ENCODE measurements at places on chromosomes 1 and 21. TPM values are rescaled to one million over a fixed set of nuclear protein-coding genes. Genes with fewer than 3 reads are reported as not detected.

IL23R gene
- not detected for total RNA-seq

DNA sequence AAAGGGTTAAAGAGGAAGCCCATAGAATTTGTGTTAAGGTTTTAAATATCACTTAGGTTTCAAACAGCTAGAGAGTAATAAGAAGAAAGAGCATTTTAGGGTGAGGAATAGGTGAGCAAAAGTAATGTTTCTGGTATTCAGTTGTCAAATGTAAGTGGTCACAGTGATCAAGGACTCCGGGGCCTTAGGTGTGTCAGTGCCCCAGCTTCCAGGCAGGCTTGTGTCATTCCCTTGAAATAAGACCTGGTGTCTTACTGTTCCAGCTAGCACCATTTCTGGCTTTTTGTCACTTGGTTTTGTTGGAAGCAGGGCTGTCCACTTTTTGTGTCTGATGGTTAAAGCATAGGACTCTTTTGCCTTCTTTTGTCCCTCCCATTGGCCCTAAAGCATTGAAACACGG lies 69.6 kb downstream of the DYRK1A start:
- DNase-seq: no peak

GRCh38 chr21:44927587-44928461 lies 7.1 kb upstream of the ITGB2 start:
- peak; percentile 97 for DNase-seq

- no peak for DNase-seq
Measured at GRCh38 chr1:68758666-68759209, 261.9 kb upstream of the DEPDC1 start.

- no peak for DNase-seq
Measured at GRCh38 chr1:161421456-161421855, 53.8 kb upstream of the CFAP126 start.

CA14 gene
- total RNA-seq: not detected

DNA sequence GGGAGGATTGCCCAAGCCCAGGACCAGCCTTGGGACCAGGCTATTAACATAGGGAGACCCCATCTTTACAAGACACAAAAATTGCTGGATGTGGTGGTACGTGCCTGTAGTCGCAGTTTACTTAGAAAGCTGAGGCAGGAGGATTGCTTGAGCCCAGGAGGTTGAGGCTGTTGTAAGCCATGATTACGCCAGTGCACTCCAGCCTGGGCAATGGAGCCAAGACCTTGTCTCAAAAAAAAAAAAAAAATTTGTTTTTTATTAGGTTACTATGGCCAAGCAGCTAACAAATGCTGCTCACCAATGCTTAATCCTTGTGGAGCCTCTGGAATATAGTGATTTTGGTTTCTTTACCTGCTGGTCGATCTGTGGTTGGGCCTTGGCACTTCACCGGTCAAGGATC lies 8.8 kb downstream of the ARID1A start:
- DNase-seq: no peak

GRCh38 chr1:8365661-8366362 lies 47.9 kb downstream of the SLC45A1 start:
- DNase-seq: no peak

GRCh38 chr1:180157576-180158057 lies 2.9 kb downstream of the QSOX1 start:
- DNase-seq: no peak

GRCh38 chr1:66464802-66465201 lies 69.2 kb upstream of the SGIP1 start:
- DNase-seq: peak; percentile 33

DNA sequence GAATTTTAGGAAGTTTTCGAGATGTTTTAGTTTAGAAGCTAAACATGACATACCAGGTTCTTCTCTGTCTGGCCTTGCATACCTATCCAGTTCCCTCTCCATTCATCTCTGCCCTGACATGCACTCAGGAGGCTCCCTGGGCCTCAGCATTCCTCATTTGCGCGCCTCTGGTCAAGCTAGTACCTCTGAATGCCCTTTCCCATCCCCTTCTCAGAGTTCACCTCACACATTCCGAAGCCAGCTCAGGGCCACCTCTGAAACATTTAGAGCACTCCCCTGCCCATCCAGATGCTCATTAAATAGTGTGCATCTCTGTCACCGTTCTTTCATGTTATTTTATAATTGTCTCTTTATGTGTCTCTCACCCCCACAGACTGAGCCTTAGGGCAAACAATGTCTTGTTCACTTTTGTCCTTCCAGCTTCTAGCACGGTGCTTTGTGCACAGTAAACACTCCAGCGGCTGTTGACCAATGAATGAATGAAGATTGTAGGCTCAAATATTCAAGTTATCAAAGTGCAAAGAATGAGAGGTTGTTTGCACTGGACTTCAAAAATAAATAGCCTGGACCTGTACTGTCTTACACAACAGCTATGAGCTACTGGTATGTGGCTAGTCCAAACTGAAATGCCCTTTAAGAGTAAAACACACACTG lies 1.2 kb upstream of the DHCR24 start:
- peak; percentile 38 for DNase-seq

DNA sequence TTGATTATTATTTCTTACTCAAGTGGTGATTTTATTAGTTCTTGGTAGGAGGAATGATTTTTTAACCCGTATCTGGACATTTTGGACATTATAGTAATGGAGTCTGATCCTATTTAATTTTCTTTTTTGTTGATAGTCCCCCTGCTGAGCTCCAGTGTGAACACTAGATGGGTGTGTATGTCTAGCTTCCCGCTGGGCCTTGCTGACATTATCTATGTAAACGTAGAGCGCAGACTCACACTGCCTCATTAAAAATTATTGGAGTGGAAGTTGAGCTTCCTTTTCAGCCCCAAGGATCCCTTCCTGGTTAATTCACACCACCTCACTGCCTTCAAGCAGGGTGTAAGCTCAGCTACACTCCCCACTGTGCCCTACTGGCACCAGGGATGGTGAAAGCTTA lies 467.6 kb upstream of the PKN2 start:
- DNase-seq: no peak

- DNase-seq: no peak
Measured at GRCh38 chr1:29676496-29676895, 440.2 kb downstream of the PTPRU start.

GRCh38 chr1:204162494-204163074 lies 3.6 kb downstream of the REN start:
- DNase-seq: peak; percentile 75

- DNase-seq: no peak
Measured at GRCh38 chr1:51916587-51917405, 38.3 kb upstream of the NRDC start.

- DNase-seq: no peak
Measured at GRCh38 chr1:48214820-48215219, 7.7 kb upstream of the SLC5A9 start.

ATP6V1G3 gene
- total RNA-seq: not detected

CLK2 gene
- total RNA-seq: 13.0 TPM

DNA sequence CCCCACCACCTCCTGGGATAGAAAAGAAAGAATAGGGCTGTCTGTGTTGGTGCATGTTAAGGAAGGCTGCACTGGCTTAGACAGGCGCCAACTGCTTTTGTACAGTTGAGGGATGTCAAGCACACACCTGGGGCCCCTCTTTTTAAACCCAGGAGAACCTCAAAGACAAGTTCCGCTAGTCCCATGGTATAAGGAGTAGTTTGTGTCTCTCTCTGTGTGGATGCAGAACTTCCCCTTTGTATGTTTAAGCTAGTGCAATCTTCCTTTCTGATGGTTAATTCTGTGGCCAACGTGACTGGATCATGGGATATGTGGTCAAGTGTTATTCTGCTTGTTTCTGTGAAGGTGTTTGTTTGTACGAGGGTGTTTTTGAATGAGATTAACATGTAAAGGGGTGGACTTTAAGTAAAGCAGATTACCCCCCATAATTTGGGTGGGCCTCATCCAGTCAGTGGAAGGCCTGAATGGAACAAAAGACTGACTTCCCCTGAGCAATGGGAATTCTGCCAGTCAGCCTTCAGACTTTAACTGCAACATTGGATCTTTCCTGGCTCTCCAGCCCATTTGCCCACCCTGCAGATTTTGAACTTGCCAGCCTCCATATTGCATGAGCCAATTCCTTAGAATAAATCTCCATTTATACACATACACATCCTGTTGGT lies 9.5 kb upstream of the DUSP10 start:
- no peak for DNase-seq

- DNase-seq: no peak
Measured at GRCh38 chr1:11299225-11299574, 26.2 kb downstream of the UBIAD1 start.

INSRR gene
- not detected for total RNA-seq

- DNase-seq: no peak
Measured at GRCh38 chr1:170240409-170240808, 94.7 kb downstream of the NTMT2 start.

Measured in SJSA1 (cell line).